ENCODE measurements at places on chromosomes 16 and 17.

GRCh38 chr17:61063528-61063927, 336.1 kb upstream of the TBX2 start:
- DNase-seq, result no peak

GRCh38 chr17:27326585-27326984, 32.7 kb downstream of the WSB1 start:
- no peak for DNase-seq

DNA sequence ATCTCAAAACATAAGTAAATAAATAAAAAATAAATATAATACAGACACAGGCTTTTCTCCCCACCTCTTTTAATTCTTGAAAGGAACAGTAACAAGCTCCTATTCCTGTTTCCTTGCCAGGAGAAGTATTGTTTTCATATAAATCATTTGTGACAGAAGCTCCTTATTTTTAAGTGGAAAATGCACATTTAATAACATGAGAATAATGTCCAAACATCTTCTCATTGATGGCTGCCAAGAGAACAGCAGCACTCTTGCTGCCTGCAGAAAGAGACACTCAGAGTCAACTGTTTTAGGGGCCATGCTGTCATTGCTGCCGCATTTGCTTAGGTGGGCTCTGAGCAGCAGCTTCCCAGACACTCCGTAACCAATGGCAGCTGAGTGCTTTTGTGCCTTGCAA, 580.1 kb downstream of the WWOX start:
- DNase-seq, result no peak

GRCh38 chr17:283911-284675, 68.5 kb downstream of the RPH3AL start:
- DNase-seq, result no peak

DNA sequence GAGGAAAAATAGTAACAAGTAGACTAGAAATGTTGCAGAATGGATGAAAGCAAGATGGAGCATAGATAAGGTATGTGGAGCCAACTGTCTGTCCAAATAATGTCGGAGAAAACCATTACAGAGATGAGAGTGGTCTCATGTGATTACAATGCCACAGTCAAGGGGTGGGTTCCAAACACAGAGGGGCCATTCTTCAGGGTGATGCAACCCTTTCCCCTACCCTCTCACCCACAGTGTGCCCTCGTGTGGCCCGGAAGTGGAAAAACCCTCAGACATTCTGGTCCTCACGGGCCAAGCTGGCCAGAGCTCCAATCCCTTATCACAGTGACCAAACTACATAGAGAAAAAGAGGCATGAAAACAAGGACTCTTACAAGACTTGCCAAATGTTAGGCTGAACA, 17.7 kb upstream of the HS3ST3A1 start:
- no peak for DNase-seq

- DNase-seq, result no peak
These were observed 1.6 kb downstream of the ZNF423 start for GRCh38 chr16:49854188-49854795.

- no peak for DNase-seq
These were observed 12.8 kb upstream of the HSBP1 start for GRCh38 chr16:83794860-83795554.

DNA sequence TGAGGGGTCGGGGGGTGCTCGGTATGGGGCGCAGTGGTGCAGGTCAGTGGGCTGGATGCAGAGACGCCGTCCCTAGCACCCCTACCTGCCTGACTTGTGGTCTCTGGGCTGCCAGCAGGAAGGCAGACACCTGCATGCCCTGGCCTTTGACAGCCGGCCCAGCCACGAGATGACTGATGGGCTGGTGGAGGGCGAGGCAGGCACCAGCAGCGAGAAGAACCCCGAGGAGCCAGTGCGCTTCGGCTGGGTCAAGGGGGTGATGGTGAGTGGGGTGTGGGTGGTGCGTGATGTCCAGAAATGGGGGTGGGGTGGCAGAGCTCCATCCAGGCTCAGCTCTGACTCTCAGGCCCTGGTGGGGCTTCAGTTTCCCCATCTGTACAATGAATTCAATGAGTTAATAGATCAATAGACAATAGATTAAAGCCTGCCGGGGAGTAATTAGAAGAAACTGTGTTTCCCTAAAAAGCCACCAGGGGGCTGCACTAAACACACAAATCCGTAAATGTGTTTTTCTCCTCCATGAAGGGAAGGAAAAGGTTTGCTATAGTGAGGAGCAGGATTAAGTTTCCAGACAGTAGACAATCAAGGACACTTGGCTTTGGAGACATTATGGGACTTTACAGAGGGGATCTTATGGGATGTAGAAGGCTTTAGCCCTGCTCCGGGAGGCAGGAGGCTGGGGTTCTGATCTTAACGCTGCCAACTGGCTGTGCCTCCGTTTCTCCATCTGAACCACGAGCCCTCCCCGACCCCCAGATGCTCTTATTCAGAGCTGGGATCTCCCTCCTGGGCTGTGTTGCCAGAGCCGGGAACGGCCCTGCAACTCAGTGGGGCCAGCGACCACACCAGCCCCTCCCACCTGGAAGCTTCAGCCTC, 2.2 kb downstream of the SLC12A3 start:
- peak; percentile 69 for DNase-seq

DNA sequence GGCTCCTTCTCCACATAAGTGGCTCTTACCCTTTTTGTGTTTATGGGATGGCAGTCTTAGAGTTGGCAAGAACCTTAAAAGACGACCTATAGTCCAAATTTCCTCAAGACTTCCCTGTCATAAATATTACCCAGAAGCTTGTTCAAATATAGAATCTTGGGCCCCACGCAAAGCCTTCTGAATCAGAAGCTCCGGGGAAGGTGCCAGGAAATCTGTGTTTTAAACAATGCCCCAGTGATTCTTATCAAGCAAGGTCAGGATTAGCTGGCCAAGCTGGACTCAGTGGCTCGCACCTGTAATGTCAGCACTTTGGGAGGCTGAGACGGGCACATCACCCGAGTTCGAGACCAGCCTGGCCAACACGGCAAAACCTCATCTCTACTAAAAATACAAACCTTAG, 85.7 kb downstream of the TIMM22 start:
- no peak for DNase-seq

DNA sequence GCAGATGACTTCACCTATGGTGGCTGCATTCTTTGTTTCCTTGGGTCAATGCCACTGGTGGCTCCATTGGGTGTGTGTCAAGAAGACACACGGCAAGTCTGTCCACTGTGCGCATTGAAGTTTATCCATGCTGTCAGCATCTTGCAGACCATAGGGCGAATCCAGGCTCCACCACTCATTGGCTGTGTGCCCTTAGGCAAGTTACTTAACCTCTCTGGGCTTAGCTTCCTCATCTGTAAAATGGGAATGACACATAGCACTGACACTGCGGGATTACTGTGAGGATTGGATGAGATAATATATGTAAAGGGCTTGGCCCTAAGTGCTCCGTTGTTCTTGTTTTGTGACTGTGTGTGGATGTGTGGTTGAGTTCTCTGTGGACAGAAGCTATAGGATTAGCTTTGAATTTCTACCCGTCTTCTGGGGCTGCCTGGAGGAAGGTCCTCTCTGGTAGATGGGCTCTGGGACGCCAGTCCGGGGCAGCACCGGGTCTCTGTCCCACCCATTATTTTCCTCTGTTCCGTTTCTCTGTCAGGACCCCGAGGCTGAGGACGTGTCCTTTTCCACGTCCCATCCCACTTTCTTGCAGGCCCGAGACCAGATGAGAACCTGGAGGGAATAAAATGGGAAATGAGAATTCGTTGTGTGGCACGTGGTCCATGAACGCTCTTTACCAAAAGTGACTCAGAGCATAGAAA, 178.4 kb downstream of the IRF8 start:
- no peak for DNase-seq

- DNase-seq, result no peak
These were observed 314 bp upstream of the ITGA2B start for GRCh38 chr17:44389723-44390202.

DNA sequence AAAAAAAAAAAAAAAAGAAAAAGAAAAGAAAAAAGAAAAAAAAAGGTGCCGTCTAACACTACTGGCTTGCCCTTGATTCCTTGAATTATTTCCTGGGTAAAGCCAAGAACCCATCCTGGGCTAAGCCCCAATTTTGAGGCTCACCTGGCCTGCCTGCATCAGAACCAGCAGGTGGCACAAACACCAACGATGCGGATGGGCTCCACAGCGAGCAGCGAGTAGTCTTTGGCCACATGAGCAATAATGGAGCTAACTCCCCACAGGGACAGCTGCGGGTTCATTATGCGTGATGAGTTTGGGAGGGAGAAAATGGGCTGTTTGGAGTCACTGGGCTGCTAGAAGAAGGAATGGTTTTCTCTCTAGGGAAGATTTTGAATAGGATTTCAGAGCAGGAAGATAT, 91.1 kb downstream of the ASIC2 start:
- no peak for DNase-seq

DNA sequence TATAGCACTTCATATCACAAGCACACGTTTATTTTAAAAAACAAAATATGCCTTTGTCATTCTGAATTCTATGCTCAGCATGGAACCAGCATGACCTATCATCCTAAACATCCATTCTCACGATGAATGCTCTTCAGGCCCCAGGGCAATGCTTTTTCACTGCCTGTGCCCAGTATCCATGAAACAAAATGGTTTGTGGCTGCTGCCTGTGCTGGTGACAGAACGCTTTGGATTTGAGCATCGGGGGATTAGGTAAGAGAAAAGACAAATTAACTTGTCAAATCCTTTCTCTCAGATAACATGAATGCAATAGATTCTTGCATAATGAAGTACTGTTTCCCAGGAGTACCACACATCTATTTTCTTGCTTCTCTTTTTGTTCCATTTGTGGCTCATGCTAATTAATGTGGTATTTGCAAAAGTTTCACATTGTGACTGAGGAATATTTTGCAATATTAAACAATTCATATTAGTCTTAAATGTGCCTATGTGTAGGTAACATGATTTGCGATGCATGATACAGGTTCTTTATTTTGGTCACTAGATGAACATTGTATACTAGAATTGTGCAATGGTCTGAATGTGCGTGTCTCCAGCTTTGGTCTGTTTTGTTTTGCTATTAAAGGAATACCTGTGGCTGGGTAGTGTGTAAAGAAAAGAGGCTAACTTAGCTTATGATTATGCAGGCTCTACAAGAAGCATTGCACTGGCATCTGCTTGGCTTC, 25.8 kb upstream of the SRSF1 start:
- DNase-seq, result no peak

GRCh38 chr16:55912022-55912421, 36.8 kb upstream of the CES5A start:
- DNase-seq, result no peak

- DNase-seq, result peak; percentile 57
These were observed 787 bp downstream of the CTCF start for GRCh38 chr16:67562918-67563707.

DNA sequence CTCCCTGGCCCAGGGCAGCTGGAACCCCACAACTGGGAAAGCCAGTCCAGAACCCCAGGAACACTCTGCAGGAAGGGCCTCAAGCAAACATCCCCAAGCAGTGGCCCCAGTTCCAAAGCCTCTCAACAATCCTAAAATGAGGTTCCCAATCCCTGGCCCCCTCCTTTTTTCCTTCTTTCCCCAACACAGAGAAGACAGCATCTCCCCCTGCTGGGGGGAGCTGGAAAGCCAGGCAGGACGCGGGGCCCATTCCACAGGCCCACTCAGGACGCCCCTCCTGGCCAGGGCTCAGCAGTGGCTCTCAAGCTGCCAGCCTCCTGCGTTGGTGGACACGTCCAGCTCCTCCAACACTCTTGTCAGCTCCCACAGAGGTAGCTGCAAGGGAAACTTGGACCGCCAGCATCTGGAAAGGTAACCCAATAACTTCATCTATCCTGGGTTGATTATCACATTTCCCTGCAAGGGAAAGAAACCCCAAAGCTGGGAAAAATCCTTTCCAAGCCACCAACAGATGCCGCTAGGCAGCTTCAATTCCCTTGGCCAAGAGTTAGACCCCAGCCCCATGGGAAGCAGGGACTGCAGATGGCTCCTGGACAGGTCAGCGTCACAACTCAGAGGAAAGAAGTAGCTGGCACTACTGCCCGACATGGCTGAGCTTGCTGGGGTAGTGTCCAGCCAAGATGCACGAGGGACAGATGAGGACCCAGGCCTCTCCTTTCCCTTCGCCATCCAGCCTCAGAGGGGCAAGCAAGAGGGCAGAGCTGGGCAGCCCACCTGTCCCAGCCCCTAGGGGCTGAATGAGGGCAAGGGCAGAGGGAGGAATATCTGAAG, 7.6 kb downstream of the HDAC5 start:
- peak; percentile 38 for DNase-seq

DNA sequence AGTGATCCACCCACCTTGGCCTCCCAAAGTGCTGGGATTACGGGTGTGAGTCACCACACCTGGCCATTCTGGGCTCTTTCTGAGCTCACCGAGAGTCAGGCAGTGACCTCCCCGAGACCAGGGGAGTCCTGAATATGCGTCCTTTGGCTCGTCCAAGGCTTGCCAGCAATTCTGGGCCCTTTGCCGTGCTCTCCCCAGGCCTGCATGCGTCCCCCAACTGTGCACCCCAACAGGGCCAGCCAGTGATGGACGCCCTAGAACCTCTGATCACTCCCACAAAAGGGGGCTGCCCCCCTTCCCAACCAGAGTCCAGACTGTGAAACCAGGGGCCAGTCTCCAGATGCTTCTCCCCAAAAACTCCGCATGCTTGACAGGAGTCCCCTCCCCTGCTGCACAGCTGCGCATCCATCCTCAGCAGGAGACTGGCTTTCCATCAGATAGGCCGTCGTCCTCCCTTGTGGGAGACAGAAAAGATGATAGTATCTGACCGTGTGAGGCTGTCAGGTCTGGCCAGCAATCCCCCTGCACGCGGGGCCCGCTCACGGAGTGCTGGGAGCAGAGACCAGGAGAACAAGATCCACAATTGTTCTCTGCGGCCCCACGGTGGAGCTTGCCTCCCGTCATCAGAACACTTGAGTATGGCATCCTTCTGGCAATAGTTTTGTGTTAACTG, 15.5 kb downstream of the HS3ST6 start:
- no peak for DNase-seq

- DNase-seq, result peak; percentile 59
These were observed 26.3 kb downstream of the AARSD1 start for GRCh38 chr17:42937712-42938596.

- peak; percentile 38 for DNase-seq
These were observed 23.9 kb upstream of the DLX3 start for GRCh38 chr17:50018909-50019308.

- no peak for DNase-seq
These were observed 257.8 kb downstream of the CPPED1 start for GRCh38 chr16:12545792-12546342.

DNA sequence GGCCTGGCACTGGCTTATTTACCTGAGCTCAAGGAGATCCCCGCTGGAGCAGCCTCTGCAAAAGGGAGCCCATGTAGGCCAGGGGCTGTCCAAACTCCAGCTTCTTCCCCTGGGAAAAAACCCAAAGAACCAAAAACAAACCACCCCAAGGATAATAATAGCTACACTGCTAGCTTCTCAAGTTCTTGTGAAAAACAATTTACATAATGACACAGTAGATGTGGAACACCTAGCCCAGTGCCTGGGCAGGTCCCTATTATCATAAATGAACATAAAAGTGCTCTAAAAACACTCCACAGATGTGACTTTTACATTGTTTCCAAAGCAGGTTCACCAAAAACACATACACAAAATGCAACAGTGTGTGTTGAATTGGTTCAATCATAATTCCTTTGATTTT, 27.3 kb downstream of the CENPV start:
- no peak for DNase-seq

GRCh38 chr17:7279448-7279847, 2.1 kb upstream of the SLC2A4 start:
- no peak for DNase-seq

- peak; percentile 43 for DNase-seq
These were observed 14.5 kb downstream of the ACACA start for GRCh38 chr17:37392024-37392590.

Data from epithelial cell of esophagus (primary cell).